ENCODE measurements at places on chromosomes 3 and 15.

- peak; percentile 15 for DNase-seq
Observed at GRCh38 chr15:50353251-50353974, 1.6 kb downstream of the GABPB1 start.

DNA sequence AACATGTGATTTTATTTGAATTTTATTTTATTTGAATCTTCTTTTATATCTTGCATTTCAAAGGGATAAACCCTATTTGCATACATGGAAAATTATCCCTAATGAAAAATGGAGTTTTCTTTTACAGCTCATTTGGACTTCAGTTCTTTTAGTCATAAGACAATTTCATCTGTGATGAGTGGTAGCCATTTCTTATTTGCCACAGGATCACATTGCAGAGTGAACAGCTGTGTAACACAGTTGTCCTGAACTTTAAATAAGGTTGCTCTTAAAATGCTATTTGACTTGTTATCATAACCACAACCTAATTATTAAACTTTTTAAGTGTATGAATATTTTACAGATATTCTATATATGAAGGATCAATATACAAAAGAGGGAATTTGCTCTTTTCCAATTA lies 221.7 kb upstream of the ROPN1 start:
- no peak for DNase-seq

DNA sequence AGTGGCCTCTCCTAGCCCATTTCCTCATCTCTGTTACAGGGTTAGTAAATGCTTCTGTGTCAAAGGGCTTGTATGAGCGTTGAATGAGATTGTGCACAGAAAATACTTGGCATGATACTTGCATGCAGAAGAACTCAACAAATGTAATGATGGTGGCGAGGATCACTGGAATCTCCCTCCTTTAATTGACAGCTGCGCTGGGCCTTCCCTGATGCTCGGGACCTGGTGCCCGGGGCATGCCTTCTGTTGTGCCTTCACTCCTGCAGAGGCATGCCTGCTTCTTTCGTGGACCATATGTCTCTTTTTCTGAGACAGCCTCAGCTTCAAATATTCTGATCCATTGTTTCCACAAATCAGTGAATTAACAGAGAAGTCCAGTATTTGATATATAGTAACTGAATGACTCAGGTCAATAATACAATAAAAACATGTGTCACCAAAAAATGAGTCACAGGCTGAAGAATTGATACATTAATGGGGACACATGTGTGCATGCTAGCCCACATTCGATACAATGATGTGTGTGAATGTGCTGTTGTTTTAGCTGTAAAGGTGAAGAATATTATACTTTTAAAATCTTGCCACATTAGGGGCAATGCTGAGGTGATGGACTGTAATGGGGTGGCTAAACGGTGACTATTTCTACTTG lies 243.3 kb upstream of the TBL1XR1 start:
- DNase-seq: no peak

DNA sequence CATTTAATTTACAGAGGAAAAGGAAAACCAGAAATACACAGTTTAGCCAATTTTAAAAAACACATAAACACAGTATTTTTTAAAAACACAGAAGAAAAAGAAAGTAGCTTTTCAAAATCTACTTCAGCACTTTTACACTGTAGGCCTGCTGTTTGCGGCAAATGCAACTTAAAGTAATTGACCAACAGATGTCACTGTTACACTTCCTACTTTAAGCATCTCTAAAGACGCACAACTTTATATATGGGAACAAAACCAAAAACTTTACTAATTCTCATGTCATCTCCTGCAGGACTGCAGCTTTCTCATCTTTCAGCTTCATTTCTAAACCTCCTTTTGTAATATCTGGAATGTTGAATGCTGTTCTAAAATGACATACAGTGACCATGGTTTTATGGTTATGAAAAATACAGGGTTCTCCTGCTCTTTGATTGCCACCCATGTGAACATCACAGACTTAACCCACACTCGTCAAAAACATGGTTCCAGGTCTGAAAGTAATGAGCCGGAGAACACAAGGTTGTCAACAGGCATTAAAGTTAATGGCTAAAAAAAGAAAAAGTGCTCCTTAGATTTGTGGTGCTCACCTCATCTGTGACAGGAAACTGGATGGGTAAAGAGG lies 107.9 kb downstream of the FMN1 start:
- no peak for DNase-seq

DNA sequence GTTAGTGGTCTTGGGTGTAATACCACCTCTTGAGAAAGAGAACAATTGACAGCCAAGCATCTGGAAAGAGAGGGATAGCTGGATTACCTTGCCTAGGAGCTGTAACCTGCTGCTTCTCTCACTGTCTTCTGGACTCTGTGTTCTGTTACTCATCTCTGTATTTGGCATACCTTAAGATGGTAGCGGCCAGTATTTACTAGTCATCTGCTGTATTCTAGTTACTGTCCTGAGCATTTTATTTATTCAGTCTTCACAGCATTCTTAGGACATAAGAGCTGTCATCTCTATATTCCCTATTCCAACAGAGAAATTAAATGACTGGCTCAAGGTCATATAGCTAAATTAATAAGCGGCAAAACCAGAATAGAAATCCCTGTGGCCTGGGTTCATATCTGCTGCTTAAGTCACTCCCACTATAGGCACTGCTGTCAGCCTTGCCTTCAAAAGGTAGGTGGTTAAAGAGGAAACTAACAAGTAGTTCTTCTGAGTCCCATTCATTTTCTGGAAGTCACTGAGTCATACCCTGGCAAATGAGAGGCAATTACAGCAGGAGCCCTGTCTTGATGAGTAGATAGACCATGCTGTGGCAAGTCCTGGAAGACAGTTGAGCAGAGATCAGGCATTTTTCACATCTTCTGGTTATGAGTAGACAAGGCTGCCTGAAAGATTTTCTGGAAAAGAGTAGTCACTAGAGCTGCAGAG lies 68.2 kb downstream of the RAB7A start:
- DNase-seq: no peak

GRCh38 chr3:175007306-175007705 lies 148.2 kb downstream of the NAALADL2 start:
- no peak for DNase-seq

- DNase-seq: no peak
Observed at GRCh38 chr3:72995337-72995736, 1.3 kb upstream of the PPP4R2 start.

DNA sequence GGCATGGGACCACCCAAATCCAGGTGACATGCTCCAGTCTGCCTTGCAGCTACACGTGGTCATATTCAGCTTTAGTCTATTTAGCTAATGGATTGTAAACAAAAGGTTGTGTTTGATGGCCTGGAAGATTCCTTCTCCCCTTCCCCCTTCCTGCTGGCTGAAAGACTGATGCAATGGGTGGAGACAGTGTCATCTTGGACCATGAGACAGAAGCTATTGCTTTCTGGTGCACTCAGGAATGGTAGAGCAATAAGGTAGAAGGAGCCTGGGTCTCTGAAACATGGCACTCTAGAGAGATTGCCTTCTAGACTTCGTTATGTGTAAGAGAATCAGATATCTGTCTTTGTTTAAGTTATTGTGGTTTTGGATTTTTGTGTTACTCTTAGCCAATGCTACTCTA lies 25.7 kb upstream of the PTX3 start:
- no peak for DNase-seq

DNA sequence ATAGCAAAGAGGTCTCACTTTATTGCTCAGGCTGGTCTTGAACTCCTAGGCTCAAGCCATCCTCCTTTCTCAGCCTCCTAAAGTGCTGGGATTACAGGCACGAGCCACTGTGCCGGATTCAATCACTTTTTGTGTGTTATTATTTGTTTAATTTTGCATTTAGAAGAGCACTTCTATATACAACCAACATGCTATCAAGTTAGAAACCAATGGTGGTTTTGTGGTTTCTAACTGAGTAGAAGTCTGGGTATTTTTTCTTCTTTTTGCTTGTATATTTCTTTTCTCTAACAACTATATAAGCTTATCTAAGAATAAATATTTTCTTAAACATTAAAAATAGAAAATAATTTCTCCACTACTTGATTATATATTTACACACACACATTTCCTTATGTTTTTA lies 86.7 kb downstream of the PEAK1 start:
- no peak for DNase-seq

DNA sequence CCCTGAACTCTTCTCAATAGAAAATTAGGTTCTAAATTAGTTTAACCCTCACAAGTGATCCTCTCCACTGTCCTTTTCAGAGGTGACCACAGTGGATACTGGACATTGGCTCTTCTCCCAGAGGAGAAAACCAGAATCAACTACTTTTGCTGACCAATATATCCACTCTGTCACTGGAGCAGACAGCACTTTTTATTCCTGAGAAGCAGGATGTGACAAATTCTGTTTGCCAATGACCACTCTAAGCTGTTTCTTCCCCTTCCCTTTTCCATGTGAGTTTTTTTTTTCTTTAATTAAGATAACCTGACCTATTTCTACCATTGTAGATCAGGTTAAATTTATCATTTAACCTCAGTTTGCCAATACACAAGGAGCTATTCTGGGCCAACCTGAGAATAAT lies 79.7 kb upstream of the ZNF280D start:
- DNase-seq: no peak

DNA sequence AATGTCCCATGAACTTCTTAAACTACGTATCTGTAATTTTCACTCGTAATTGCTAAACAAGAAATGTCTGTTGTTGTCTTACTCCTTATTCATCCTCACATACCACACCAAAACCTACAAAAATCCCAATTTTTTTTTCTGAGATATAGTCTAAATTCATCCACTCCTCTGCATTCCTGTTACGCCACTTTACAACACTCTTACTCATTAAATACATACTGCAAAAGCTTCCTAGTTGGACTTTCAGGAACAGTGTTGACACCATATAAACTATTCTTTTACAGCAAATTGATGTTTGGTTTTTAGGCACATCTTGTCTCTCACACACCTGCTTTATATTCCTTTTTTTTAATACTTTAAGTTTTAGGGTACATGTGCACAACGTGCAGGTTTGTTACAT lies 934.9 kb upstream of the CADM2 start:
- DNase-seq: no peak

DNA sequence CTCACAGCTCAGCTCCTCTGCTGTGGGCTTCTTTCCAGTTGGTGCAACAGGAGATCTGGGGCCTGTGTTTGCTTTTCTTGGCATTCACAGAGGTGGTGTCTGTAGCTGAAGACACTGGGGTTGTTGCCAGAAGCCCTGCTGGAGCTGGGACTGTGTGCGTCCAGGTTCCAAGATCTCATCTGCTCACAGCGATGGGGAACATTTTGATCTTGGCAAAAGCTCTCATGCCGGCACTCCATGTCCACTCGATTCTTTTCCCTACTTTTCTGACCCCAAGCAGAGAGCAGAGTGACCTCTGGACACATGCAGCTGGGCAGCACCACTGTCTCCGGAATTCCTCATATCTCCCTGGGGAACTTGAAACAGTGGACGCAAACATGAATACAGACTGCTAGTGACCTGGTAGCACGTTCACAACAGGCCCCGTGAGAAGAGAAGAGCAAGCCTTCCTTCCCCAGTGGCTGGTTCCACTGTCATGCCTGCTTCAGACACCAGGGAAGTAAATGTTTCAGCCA lies 36.1 kb upstream of the MECOM start:
- DNase-seq: no peak

DNA sequence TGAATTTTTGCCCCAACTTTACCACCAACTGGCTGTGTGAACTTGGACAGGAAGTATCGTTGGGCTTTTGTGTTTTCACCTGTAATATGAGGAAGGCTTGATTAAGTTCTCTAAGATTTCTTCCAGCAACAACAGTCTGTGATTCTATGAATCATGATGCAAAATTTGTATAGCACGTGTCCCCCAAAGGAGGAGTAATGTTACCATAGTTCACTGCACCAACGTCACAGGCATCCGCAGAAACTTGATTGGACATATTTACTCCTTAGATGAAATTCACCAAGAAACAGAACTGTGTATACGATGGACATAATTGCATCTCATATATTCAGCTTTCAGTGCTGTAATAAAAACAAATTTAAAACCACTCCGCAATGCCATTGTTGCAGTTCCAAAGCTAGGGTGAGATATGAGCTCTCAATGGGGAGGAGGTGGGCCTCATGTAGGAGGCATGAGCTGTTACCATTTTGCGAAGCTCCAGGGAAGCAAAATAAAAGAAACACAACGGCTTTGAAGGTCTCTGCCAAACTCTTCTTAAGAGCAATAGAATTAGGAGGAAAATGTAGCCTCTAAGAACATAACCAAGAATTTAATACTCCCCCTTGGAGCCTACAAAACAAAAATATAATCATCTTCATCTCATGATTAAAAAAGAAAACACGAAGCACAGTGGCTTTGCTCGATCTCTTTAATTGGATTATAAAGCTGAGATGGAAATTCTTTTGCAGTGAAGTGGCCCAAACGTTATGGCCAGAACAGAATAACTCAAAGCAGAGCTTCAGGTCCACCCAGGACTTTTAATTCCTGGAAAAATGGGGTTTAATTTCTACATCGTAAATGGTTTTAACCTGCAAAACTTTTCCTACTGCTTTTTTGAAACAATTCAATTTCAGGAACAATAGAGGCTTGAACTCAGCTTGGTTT lies 80.7 kb downstream of the CHST2 start:
- DNase-seq: no peak

DNA sequence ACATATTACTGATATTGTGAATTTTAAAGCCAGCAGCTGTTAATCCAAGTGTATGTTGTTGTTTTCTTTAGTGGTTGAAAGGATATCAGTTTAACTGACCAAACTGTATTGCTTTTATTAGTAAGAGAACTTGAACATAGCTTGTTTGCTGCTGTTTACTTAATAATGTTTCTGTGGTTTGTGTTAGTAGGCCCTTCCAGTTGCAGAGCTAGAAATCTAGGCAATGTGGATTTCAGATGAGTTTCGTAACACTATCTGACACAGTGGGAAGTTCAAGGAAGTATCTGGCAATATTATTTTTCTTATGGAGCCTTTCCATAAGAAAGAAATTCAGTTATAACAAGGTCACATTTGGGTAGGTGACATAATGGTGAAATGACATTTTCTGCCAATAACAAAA lies 18.5 kb downstream of the ZNF609 start:
- no peak for DNase-seq

DNA sequence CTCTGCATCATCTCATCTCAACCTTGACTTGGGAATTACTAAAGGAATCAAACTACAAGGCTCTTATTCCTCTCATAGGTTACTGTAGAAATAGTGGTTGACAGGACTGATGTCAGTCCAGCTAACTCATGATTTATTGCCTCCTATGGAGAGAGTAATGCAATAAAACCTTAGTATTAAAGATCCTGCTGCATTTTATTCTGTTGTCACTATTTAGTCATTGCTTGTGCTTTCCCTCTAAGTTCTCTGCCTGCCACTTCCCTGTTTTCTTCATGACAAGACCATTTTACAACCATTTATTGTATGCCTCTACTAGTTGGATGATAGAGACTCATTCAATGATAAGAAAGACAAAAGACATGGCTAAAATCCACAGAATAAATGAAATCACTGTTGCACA lies 134.1 kb upstream of the GRM7 start:
- DNase-seq: no peak

- no peak for DNase-seq
Observed at GRCh38 chr3:169354774-169355501, 308.6 kb downstream of the MECOM start.

- no peak for DNase-seq
Observed at GRCh38 chr3:171123915-171124314, 97.4 kb upstream of the SLC2A2 start.
